Adipose tissue (tissue), 3 donors: ENCODE measurements at places on chromosomes 7 and 10. TPM values are rescaled to one million over a fixed set of nuclear protein-coding genes. Genes with fewer than 3 reads are reported as not detected.

IKZF1 gene
- 3.9 TPM for polyA plus RNA-seq

STEAP2 gene
- polyA plus RNA-seq: 11.4 TPM

ASB10 gene
- polyA plus RNA-seq: not detected

CRYGN gene
- polyA plus RNA-seq: 0.68 TPM

NEUROD6 gene
- not detected for polyA plus RNA-seq

POU6F2 gene
- not detected for polyA plus RNA-seq

PTPN20 gene
- 0.34 TPM for polyA plus RNA-seq

NPSR1 gene
- not detected for polyA plus RNA-seq

GDF10 gene
- polyA plus RNA-seq: 7.0 TPM

NUTM2A gene
- polyA plus RNA-seq: 1.5 TPM

IL6 gene
- 921 TPM for polyA plus RNA-seq

AGMO gene
- 1.7 TPM for polyA plus RNA-seq

ANKRD2 gene
- polyA plus RNA-seq: 0.67 TPM

PDE1C gene
- 1.0 TPM for polyA plus RNA-seq

PSMC2 gene
- 37.5 TPM for polyA plus RNA-seq

ARMC3 gene
- 0.08 TPM for polyA plus RNA-seq

PTPRE gene
- 16.9 TPM for polyA plus RNA-seq

GATA3 gene
- 2.4 TPM for polyA plus RNA-seq

NRCAM gene
- 2.5 TPM for polyA plus RNA-seq

LRRC18 gene
- not detected for polyA plus RNA-seq

LRIT1 gene
- polyA plus RNA-seq: not detected

SEC61A2 gene
- 2.9 TPM for polyA plus RNA-seq

GNGT1 gene
- not detected for polyA plus RNA-seq

LRRD1 gene
- not detected for polyA plus RNA-seq

ADRA2A gene
- 10.6 TPM for polyA plus RNA-seq

CCDC172 gene
- polyA plus RNA-seq: not detected

IL15RA gene
- 19.8 TPM for polyA plus RNA-seq

GARS1 gene
- polyA plus RNA-seq: 58.4 TPM

ARPC1A gene
- polyA plus RNA-seq: 239 TPM

ADAM12 gene
- polyA plus RNA-seq: 1.5 TPM

PPP1R17 gene
- not detected for polyA plus RNA-seq

HTR7 gene
- polyA plus RNA-seq: 0.16 TPM

ZNF425 gene
- polyA plus RNA-seq: 0.56 TPM

WNT8B gene
- 0.21 TPM for polyA plus RNA-seq

OR2A1 gene
- polyA plus RNA-seq: 0.05 TPM
